ENCODE measurements at places on chromosomes 1 and 21. TPM values are rescaled to one million over a fixed set of nuclear protein-coding genes. Genes with fewer than 3 reads are reported as not detected.
A peak's percentile ranks its signal among the peaks of the same experiment; 100 is the strongest.

Gene MANEAL
- 2.3 TPM for total RNA-seq

Gene VHLL
- 0.53 TPM for total RNA-seq

Gene IL12RB2
- total RNA-seq, result 3.6 TPM

Gene NR1I3
- total RNA-seq, result not detected

Gene PLA2G2C
- not detected for total RNA-seq

Gene TMEM82
- not detected for total RNA-seq

Gene INSRR
- 0.06 TPM for total RNA-seq

Gene PEAR1
- total RNA-seq, result 0.32 TPM

DNA sequence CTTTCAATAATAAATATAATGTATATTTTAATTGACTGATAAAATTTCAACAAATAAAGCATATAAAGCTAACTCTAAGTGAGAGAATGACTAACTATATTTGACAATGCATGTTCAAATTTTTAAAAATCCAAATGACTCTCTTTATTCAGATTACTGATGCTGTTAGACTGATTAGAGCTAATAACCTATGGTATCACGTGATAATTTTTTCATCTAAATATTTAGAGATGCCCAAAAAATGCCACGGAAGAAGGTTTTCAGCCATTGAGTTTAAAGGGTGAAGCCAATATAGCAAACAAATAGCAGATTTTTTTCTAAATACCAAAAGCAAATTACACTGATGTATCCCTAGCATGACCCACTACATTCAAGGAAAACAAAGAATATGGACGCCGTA is 61.1 kb upstream of the OR10J4 start:
- DNase-seq, result no peak

DNA sequence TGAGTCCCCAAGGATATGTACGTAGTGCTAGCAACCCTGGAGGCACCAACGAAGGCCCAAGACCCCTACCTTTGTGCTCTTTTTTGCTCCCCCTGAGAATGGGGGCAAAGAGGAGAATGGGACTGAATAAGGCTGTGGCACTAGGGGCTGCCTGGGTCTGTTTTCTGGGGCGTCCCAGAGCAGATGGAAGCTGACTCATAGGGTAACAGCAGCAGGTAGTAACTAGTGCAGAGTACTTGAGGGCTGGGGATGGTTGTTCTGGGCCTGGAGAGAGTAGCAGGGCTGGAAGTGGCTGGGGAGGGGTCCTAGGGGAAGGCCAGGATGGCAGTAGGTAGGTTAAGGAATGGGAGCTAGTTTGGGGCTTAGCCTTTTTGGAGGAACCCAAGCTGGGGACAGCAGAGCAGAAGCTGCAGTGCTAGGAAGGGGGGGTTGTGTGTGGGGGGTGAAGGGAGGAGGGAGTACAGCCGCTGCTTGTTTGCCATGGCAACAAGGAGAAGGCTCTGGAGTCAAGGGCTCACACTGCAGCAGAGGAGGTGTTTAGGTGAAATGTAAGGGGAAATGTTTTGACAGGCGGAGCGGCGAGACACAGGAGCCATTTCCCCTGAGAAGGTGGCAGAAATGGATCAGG is 1.8 kb downstream of the NCDN start:
- DNase-seq, result peak; percentile 45

- DNase-seq, result no peak
Measured at GRCh38 chr1:20276485-20277159, 14.1 kb upstream of the VWA5B1 start.

GRCh38 chr1:57146100-57146499 is 180.3 kb upstream of the C8B start:
- no peak for DNase-seq

DNA sequence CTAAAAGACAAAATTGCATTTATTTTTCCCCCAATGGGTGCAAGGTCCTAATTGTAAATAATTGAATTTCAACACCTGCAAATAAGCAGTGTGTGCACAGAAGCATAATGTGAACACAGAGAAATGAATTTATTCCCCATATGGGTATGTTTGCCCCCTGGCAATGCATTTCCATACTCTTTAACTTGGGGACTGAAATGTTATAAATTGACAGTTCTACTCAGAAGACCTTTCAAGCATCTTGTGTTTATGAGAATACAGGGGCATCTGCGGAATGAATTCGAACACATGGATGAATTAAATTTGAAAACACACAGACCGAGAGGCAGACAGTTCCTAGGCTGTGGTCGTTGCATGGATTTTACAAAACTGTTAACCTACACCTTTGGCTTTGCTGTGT is 3.5 kb downstream of the PBX1 start:
- DNase-seq, result no peak

GRCh38 chr1:201628490-201628889 is 89.6 kb downstream of the NAV1 start:
- DNase-seq, result no peak

- DNase-seq, result no peak
Measured at GRCh38 chr1:214310010-214310409, 29.1 kb downstream of the SMYD2 start.

- no peak for DNase-seq
Measured at GRCh38 chr1:181180407-181181031, 92.0 kb downstream of the IER5 start.

DNA sequence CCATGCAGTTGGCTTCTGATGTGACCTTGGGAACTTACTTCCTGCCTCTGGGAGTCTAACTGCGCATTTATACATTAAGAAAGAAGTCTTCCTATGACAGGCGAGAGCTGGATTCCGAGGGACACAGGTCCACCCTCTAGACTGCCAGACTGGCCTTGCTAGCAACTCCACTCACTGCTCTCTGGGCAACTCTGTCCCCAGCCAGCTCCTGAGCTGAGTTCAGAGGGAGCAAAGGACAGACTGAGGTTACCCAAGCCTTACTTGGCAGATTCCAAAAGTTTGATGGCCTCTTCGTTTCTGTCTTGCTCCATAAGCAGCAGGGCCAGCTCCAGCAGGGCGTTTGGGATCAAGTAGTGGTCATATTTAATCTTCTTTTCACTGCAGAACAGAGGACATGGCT is 41.8 kb downstream of the TTC39A start:
- no peak for DNase-seq

GRCh38 chr1:163265547-163265946 is 56.2 kb upstream of the NUF2 start:
- no peak for DNase-seq

- no peak for DNase-seq
Measured at GRCh38 chr1:81899214-81899821, 98.6 kb downstream of the ADGRL2 start.

- DNase-seq, result no peak
Measured at GRCh38 chr21:41825881-41826280, 53.3 kb downstream of the PRDM15 start.

GRCh38 chr21:37061926-37062592 is 10.8 kb downstream of the PIGP start:
- no peak for DNase-seq

DNA sequence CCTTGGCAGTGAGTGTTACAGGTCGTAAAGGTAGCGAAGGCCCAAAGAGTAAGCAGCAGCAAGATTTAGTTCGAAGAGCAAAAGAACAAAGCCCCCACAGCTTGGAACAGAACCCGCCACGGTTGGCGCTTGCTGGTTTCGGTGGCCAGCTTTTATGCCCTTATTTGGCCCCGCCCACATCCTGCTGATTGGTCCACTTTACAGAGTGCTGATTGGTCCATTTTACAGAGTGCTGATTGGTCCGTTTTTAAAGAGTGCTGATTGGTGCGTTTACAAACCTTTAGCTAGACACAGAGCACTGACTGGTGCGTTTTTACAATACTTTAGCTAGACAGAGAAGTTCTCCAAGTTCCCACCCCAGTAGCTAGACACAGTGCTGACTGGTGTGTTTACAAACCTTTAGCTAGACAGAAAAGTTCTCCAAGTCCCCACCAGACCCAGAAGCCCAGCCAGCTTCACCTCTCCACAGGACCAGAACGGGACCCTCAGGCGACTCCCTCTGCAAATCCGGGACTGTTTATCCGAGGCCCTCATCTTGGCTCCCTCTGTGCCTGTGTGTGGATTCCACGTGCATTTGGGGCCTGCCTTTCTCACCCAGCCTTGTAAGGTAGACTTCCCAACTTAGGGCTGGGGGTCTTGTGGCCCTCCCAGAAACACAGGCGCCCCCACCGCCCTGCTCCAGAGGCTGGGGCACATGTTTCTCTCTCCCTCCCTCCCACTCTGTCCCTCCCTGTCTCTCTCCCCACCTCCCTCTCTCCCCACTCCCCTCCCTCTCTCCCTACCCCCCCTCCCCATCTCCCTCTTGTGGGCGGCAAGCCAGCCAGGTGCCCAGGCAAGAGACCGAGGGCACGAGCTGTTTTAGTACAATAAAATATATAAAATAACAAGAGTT is 12.6 kb downstream of the FTCD start:
- DNase-seq, result peak; percentile 25

- DNase-seq, result no peak
Measured at GRCh38 chr1:17914987-17915386, 159.9 kb downstream of the ACTL8 start.

GRCh38 chr1:22876359-22877111 is 96.1 kb downstream of the LACTBL1 start:
- no peak for DNase-seq

- DNase-seq, result no peak
Measured at GRCh38 chr1:36673202-36673601, 190.5 kb upstream of the CSF3R start.

DNA sequence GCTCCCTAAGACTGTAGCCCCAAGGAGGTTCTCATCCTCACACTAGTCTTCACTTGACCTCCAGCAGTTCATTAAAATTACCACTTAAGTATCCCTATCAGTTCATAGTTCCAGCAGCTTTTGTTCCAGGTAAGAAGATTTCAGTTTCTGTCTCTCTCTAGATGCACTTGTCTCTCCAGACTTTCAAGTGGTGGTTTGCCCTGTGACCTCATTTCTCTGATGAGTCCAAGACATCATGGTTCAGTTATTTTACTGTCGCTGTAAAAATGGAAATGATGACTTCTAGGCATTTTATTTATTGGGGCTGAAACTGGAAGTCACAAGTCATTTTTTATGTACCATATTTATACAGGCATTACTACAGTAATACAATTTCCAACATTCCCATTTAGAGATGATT is 17.9 kb upstream of the RGS18 start:
- no peak for DNase-seq

GRCh38 chr1:212021563-212021962 is 13.8 kb downstream of the INTS7 start:
- DNase-seq, result no peak

- no peak for DNase-seq
Measured at GRCh38 chr1:17188889-17189631, 15.9 kb upstream of the PADI1 start.

GRCh38 chr21:38126666-38127303 is 130.0 kb upstream of the KCNJ15 start:
- peak; percentile 1 for DNase-seq

GRCh38 chr1:11585389-11585788 is 68.8 kb downstream of the FBXO2 start:
- DNase-seq, result no peak

- no peak for DNase-seq
Measured at GRCh38 chr1:30125021-30125820, 598.2 kb downstream of the MATN1 start.

- no peak for DNase-seq
Measured at GRCh38 chr1:154910851-154911250, 25.7 kb downstream of the PMVK start.

- DNase-seq, result no peak
Measured at GRCh38 chr1:191608367-191608766, 549.9 kb upstream of the RGS18 start.

DNA sequence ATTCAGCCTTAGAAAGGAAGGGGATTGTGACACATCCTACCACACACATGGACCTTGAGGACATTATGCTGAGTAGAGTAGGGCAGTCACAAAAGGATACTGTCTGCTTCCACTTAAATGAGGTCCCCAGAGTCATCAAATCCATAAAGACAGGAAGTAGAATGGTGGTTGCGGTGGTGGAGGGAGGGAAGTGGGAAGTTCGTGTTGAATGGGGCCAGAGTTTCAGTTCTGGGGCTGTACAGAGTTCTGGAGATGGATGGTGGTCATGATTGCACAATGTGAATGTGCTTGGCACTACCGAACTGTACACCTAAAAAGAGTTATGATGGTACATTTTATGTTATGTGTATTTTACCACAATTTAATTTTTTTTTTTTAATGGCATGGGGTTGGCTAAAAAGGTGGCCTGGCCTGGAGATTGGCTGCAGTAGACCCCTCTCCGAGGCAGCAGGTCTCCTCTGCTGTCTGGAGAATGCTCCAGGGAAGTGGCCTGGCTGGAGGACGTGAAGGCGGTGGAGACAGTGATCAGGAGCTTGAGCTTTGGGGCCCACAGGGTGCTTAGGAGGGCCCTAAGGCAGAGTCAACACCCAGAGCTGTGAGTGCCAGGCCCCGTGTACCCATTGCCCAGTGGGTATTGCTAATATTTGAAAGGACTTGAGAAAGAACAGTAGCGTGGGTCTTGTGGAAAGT is 30.4 kb downstream of the IFNGR2 start:
- DNase-seq, result no peak

DNA sequence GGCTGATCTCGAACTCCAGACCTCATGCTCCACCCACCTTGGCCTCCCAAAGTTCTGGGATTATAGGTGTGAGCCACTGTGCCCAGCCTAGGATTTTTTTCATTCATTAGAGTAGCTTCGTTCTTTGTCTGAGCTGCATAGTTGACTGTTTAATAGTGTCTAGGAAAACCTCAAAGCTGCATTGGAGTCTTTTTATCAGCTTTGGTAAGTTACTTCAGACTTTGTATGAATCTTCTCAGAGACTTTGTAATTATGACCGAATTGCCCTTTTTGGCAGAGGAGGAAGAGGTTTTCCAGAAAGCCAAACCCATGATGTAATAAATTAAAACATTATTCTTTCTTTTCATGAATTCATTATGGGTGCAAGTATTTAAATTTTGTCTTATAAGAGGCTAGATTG is 5.1 kb downstream of the DNAJB4 start:
- DNase-seq, result no peak

DNA sequence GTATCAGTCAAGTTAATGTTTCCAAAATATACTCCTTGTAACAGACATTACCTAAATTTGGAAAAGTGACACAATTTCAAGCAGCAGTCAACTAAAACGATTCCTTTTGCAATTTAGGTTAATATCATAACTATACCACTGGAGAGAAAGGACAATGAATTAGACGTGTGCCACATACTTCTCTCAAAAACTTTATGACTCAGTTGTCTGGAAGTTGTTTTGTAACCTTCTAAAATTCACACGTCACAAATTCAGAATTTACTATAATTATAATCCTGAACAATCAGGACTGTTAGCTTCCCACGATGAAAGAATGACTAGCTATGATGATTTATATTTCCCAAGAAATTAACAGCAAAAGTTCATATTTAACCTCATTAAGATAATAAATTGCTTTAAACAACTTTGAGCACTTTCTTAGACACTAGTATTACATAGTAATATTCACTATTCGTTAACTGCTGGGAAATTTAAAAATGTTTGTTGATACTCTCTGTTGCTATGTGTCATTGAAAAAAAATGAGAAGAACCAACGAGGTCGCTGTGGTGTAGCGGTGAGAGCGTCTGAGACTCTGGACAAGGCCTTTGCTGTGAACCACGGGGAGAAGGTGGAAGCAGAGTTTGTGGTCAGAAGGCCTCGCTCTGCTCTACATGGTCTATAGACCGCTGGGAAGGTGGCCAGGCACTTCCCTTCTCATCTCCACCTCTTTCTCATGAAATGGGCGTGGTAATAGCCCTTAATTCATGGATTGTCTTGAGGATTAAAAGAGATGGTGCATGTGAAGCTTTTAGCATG is 27.9 kb upstream of the BATF3 start:
- DNase-seq, result no peak

GRCh38 chr1:206883160-206883559 is 14.1 kb upstream of the IL24 start:
- no peak for DNase-seq

GRCh38 chr1:180940445-180940844 is 27.7 kb downstream of the KIAA1614 start:
- DNase-seq, result no peak

- DNase-seq, result peak; percentile 10
Measured at GRCh38 chr1:158972841-158973240, 36.9 kb upstream of the IFI16 start.

Measured in CD4-positive, alpha-beta memory T cell (primary cell).